ENCODE measurements at places on chromosomes 1 and 21.

- no peak for DNase-seq
These were observed 56.7 kb upstream of the GCLM start for GRCh38 chr1:93965888-93966287.

DNA sequence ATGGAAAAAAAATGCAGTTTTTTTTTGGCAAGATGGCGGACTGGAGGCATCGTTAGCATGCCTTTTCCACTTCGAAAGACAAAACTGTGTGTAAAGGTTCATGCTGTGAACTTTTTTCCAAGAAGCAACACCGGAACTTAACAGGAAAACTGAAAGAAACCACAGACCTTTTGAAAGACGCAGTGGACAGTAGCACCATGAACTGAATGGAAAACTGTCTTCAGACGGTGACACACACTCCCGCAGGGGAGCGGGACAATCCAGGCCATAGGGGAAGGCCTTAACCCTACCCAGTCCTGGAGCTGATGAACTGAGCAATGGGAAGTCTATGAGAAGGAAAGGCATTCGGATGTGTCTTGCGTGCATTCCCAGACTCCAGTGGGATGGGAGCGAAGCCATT, 54.9 kb downstream of the NEK7 start:
- no peak for DNase-seq

DNA sequence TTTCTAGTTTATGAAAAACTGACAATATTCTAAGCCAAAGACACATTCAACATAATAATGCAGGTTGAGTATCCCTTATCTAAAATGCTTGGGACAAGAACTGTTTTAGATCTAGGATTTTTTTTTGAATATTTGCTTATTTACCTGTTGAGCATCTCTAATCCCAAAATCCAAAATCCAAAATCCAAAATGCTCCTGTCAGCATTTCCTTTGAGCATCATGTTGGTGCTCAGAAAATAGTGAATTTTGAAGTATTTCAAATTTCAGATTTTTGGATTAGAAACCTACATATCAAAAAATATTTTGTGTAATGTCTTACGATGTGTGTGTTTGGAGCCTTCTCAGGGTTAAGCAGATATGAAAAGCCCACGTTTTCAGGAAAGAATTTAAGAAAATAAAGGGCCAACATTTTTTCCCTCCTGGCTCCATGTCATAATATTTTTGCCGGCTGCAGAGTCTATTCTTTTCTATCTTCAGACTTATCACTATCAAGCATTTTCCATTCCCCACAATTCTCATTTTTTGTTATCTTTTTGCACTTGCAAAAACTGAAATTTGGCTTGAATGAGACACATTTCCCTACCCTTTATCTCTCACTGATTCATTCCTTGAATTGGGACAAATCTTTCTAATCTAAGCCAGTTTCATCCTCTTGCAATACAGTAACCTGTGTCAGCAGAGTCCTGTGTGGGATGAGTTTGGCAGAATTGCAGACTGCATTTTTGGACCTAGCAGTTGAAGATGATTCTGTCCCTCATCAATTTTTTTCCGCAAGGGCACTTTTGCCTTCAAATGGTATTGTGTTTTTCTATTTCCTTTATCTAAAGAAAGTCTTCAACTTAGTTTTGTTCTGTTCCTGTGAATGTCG, 233.9 kb downstream of the DISC1 start:
- DNase-seq = no peak

DNA sequence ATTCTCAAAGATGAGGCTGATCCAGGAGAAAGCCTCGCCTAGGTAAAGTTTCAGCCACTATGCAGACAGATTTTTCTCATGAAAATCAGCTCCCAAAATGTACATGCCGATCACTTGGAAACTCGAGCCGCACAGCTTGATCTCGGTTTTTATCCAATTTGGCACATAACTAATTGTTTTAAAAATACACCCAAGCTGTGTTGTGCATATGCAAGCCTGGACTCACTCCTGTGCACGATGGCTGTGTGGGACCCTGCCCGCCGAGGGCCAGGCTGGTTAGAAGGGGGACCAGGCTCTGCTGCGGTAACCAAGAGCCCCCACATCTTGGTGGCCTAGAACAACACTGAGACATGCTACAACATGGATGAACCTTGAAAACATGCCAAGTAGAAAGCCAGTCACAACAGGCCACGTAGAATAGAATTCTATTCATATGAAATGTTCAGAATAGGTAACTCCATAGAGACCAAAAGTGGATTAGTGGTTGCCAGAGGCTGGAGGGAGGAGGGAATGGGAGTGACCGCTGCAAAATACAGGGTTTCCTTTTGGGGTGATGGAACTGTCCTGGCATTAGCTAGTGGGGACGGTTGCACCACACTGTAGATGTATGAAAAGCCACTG, 16.1 kb upstream of the LDLRAP1 start:
- DNase-seq = no peak

DNA sequence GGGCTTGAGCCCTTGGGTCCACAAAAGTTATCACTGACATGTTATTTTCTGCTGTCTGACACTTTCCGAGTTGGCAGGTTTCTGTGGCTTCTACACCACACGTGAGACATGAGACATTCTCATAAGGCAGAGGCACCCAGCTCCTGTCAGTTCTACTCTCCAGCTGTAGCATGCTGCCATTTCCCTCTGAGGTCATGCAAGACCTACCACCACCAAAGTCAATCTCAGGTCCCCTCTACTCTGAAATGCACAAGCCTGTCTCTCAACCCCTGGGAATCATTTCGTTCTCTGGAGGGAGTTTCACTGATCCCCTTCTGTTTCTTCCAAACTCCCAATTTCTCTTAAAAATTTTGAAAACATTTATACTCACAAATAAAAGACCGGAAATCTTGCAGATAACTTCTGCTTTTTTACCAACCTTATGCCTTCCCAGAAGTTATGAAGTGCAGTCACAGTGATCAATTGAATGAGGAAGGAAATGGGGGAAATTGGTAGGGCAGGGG, 39.5 kb upstream of the CR2 start:
- DNase-seq = no peak

DNA sequence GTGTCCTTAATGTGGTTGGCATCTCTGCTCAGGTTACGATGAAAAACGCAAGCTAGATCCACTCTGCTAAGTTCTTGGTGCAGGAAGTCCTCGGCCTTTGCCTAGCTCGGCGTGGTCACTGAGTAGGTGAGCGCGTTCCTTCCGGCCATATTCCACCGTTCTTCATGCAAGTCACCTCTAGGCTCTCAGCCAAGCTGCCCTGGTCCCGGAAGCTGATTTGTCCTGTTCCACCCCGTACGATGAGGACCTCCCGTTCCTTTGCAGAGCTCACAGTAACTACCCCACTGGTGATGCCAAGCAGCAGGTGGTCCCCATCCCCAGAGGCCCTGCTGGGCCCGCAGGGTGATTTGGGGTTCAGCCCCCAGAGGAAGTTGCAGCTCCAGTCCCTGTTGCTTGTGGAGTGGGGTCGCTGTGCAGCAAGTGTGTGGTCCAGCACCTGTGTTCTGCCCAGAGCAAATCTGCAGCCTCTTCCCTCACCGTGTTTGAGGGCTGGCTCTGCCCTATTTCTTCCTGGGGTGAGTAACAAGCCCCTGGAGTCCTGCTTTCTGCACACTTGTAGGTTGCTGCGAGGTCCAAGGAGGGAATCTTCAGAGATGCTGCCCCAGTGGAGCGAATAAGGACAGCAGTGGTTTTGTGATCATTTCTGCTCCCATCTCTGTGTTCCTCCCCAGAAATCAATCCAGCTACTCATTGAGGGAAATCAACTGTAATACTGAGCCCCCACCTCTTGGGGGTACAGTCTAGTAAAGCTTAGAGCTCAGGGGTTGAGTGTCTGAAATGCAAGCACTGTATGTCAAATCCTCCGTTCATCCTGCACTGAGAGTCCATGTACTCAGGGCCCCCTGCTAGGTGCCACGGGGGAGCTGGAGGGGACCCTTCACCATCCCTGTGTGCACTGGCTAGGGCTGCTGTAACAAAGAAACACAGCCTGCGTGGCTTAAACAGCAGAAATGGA, 2.3 kb downstream of the UMODL1 start:
- DNase-seq = no peak

GRCh38 chr1:10691740-10692125, 104.7 kb downstream of the CASZ1 start:
- DNase-seq = no peak

DNA sequence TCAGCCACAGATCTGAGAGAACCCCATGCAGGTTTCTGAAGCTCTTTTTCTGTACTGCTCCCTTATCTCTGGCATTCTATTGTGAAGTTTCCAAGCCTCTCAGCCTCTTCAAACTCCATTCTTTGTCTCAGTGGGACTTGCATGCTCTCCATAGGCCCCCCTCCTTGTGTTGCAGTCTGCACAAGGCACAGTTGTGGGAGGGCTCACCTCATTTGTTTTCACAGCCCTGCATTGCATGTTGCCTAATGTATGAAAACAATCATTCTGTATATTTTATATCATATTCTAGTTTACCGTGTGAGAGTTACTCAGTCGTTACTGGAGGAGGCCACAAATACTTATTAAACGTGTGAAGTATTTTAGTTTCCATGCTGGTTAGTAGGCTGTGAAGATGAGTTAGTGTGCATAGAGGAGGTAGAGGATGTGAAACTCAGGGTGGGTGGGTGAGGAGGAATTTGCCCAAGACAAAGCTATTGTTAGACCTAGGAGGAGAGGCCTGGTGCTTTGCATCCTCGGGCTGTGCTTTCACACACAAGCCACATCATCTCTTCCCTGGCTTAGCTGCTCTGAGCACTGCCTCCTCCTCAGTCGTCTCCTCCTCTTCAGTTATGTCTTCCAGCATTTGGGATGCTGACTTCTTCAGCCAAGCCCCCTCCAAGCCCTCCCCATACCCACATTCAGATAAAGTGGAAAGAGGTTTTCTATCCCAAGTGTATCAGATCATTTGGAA, 7.8 kb upstream of the CHI3L2 start:
- DNase-seq = peak; percentile 94

DNA sequence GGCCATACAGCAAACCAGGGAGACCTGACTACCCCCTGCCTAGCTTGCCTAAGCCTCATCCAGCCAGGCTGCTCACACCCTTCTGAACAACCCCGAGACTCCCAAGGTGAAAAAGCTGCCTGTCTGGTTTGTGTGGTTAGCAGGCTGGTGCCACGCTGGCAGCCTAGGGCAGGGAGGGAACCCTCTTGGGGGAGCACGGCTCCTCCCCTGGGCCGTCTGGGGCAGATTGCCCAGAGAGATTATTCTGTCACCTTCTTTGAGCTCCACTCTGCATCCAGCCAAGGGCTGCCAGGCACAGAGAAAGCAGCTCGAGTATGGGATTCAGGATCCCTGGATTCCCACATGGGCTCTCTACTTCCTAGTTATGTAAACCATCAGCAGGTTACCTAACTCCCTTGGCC, 27.5 kb upstream of the TCEA3 start:
- no peak for DNase-seq

DNA sequence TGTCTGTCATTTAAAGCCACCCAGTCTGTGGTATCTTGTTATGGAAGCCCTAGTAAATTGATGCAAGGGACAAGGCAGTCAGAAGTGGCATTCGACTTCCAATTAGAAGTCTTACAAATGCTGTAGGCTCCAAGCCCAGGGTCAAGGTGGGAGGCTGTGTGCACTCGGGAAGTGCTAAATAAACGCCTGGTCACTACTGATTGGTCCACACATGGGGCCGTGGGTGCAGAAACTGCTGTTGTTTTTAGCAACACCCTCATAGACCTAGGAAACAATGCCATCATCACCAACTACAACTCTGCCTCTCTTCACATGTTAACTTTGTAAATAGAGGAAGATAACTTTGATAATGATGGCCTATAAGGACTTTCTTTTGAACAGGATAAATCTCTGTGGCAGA, 20.2 kb upstream of the ZBTB21 start:
- no peak for DNase-seq

DNA sequence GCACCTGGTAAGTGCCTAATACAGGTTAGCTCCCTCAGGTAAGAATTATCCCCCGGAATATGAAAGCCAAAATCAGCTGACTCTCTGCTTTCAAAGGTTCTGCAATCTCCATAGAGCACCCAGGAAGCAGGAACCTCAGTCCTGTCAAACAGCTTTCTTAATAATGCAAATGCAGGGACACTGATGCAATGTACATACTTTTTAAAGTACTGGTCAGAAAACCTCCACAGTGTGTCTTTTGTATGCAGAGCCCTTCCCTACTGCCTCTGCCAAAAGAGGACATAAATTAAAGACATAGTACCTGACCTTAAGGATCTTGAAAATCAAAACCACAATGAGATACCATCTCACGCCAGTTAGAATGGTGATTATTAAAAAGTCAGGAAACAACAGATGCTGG, 365.0 kb upstream of the KAZN start:
- no peak for DNase-seq

- no peak for DNase-seq
These were observed 123.6 kb downstream of the DTL start for GRCh38 chr1:212158912-212159796.

DNA sequence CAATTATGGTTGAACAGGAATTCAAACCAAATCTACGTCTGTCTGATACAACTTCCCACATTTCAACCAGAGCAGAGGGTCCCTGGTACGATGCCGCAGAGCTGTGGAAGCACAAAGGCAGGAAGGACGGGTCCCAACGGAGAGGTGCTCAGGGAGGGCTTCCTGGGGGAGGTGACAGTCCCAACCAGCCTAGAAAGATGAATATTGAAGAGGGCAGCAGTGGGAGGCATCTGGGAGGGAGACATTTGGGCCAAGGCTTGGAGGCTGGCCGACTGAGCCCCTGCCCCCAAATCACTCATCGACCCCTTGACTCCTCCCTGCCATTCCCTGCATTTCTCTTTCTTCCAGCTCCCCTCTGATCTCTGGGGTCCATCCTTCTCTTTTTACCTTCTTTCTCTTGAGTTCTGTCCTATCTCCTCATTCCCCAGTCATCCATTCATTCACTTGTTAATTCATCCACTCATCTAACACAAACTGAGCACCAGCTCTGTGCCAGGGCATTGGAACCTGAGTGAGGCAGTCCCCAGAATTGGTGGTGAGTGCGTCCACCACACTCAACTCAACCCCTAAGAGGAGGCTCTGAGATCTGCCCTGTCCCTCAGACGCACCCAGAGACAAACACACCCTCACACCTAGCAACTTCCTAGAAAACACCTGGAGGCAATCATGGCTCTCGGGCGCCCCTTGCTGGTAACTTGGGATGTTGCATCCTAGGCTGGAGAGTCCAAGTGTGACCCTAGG, 13.2 kb upstream of the CELA3B start:
- DNase-seq = peak; percentile 89

DNA sequence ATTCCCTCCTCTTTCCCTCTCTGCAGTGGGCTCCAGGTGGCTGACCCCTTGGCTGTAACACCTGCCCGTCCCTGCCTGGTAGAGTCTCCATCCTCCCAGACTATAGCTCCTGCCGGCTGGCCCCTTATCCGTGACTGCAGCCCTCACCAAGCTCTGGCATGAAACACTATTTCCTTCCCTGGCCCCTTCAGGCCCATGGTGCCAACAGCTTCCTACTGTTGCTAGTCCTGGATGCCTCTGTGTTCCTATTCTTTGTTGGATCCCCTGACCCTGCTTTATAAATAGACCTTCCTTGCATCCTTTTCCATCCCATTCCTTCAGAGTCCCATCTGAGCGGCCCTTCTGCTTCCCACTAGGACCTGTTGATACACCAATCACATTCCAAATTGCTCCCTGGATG, 195.0 kb downstream of the ZNF326 start:
- no peak for DNase-seq

- DNase-seq = no peak
These were observed 51.8 kb downstream of the FBXO42 start for GRCh38 chr1:16300436-16300835.

All from mesendoderm (in vitro differentiated cells).